PC-3 (cell line): ENCODE measurements at places on chromosomes 4 and X. TPM values are rescaled to one million over a fixed set of nuclear protein-coding genes. Genes with fewer than 3 reads are reported as not detected.
A peak's percentile ranks its signal among the peaks of the same experiment; 100 is the strongest.

- no peak overlapping the region for H3K27ac ChIP-seq
- H3K4me3 ChIP-seq, result no peak overlapping the region
- H3K27me3 ChIP-seq, result no peaks in the 10 kb centered on the region
- peak; percentile 58 for DNase-seq
These were observed 25.5 kb upstream of the RXFP1 start for GRCh38 chr4:158496030-158496741.

GRCh38 chrX:346034-346813 lies 27.6 kb upstream of the GTPBP6 start:
- no peak overlapping the region for H3K4me3 ChIP-seq
- H3K36me3 ChIP-seq, result no peaks in the 10 kb centered on the region
- no peak for DNase-seq
- no peaks in the 10 kb centered on the region for H3K4me1 ChIP-seq
- no peaks in the 10 kb centered on the region for H3K27me3 ChIP-seq

DNA sequence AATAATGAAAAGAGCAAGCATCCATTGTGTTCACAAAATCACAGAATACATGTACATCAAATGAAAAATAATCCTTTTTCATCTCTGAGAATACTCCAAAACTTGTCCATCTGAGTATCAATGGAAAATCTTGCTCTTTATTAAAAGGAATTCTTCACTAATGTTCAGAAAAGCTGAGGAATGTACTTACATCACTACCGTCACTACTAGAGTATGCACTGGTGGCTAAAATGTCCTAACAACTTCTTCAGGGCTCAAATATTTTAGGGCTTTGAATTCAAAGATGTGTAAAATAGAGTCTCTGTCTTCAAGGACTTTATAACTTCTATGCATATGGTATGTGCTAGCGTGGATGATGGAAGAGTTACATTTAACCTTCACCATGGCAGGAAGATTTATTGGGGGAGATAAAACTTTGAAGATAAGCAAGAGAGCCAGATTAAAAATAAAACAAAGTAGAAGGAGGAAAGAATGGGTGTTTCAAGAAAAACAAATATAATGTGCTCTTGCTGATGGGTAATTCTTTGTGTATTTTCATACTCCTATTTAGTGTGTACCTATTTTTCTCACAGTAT lies 55.1 kb downstream of the DMD start:
- no peaks in the 10 kb centered on the region for H3K4me1 ChIP-seq
- no peaks in the 10 kb centered on the region for H3K27me3 ChIP-seq
- no peak overlapping the region for H3K27ac ChIP-seq
- H3K36me3 ChIP-seq, result no peaks in the 10 kb centered on the region

GRCh38 chr4:72448231-72448630 lies 120.8 kb downstream of the ADAMTS3 start:
- peak; percentile 27 for DNase-seq
- no peaks in the 10 kb centered on the region for H3K27me3 ChIP-seq
- H3K36me3 ChIP-seq, result no peaks in the 10 kb centered on the region
- no peak overlapping the region for H3K27ac ChIP-seq

DNA sequence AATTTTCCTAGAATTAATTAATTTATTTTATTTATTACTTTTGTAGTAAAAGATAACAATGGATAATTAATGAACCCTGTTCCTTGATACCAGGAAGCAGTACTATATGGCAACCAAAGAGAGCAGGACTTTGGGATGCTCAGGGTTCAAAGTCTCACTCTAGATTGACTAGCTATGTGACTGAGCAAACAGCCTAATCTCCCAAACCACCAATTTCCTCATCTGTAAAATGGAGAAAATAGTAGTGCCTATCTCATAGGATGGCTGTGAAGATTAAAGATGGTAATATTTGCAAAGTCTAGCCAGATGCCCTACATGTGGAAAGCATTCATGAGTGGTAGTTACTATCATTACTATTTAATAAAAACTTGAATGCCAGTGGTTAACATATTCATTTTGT lies 97.6 kb downstream of the PRDM5 start:
- no peaks in the 10 kb centered on the region for H3K36me3 ChIP-seq
- no peak overlapping the region for H3K27ac ChIP-seq
- no peak for DNase-seq
- H3K4me1 ChIP-seq, result peaks cover 16% of the 10 kb centered on the region

DNA sequence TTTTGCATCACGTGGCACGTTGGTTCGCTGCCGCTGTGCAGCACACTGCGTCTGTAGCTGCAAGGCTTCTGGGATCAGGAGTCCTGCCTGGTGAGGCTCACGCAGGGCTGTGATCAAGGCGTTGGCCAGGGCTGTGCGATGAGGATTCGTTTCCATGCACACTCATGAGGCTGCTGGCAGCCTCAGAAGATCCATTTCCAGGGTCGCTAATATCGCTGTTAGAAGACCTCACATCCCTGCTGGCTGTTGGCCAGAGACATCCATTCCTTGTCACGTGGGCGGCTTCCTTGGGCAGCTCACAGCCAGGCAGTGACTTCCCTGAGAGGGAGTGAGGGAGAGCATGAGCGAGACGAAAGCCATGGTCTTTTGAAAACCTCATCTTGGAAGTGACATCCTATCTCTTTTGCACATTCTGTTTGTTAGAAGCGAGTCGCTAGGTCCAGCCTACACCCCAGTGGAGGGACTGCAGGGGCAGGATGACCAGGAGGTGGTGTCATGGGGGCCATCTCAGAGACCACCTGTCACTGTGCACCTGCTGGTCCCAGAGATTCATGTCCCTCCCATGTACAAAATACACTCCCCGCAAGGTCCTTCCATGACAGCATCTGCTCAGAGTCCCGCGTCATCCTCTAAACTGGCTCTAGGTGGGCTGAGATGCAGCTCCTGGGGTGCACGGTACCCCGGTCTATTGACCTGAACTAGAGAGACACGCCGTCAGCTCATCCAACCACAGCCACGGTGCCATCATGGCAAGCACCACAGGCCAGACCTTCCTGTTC lies 12.2 kb downstream of the RGS12 start:
- no peaks in the 10 kb centered on the region for H3K4me1 ChIP-seq
- H3K27ac ChIP-seq, result no peak overlapping the region
- no peaks in the 10 kb centered on the region for H3K27me3 ChIP-seq

- H3K4me1 ChIP-seq, result peaks cover 14% of the 10 kb centered on the region
- no peak overlapping the region for H3K27ac ChIP-seq
- H3K4me3 ChIP-seq, result no peak overlapping the region
- H3K27me3 ChIP-seq, result peaks cover 43% of the 10 kb centered on the region
- DNase-seq, result no peak
- H3K36me3 ChIP-seq, result no peaks in the 10 kb centered on the region
These were observed 82.3 kb downstream of the FREM3 start for GRCh38 chr4:143617994-143618679.

- H3K27ac ChIP-seq, result no peak overlapping the region
- no peaks in the 10 kb centered on the region for H3K36me3 ChIP-seq
- 0 out of 2 replicates have a peak, but pooled peaks cover 7% of the 10 kb centered on the region for H3K4me1 ChIP-seq
- H3K27me3 ChIP-seq, result no peaks in the 10 kb centered on the region
- no peak overlapping the region for H3K4me3 ChIP-seq
These were observed 13.3 kb upstream of the ARHGEF6 start for GRCh38 chrX:136794080-136794479.

- H3K4me1 ChIP-seq, result 0 out of 2 replicates have a peak, but pooled peaks cover 4% of the 10 kb centered on the region
- H3K4me3 ChIP-seq, result no peak overlapping the region
- no peak for DNase-seq
- no peak overlapping the region for H3K27ac ChIP-seq
- H3K27me3 ChIP-seq, result no peaks in the 10 kb centered on the region
- H3K36me3 ChIP-seq, result no peaks in the 10 kb centered on the region
These were observed 31.3 kb downstream of the CD38 start for GRCh38 chr4:15809466-15809865.

DNA sequence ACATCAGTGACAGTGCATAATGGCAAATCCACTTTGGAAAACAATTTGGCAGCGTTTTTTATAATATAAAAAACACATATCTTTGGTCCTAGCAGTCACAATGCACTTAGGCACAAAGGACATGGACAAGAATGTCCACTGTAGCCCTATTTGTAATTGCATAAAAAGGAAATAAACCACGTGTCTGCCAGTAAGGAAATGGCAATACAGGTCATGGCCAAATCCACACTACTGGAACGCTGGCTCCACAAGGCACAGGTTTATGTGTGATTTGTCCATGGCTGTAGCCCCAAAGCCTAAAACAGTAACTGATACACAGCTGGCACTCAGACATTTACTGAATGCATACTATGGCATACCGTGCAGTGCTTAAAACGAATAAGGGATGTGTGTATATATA lies 69.7 kb downstream of the CD99L2 start:
- H3K4me1 ChIP-seq, result no peaks in the 10 kb centered on the region
- no peaks in the 10 kb centered on the region for H3K27me3 ChIP-seq
- no peak overlapping the region for H3K27ac ChIP-seq
- no peak overlapping the region for H3K4me3 ChIP-seq
- DNase-seq, result no peak

- no peaks in the 10 kb centered on the region for H3K27me3 ChIP-seq
- H3K27ac ChIP-seq, result peak overlapping the region; percentile 50
- peak; percentile 51 for DNase-seq
- no peaks in the 10 kb centered on the region for H3K36me3 ChIP-seq
- H3K4me3 ChIP-seq, result no peak overlapping the region
These were observed 280.5 kb downstream of the FBXW7 start for GRCh38 chr4:152255437-152255836.

DNA sequence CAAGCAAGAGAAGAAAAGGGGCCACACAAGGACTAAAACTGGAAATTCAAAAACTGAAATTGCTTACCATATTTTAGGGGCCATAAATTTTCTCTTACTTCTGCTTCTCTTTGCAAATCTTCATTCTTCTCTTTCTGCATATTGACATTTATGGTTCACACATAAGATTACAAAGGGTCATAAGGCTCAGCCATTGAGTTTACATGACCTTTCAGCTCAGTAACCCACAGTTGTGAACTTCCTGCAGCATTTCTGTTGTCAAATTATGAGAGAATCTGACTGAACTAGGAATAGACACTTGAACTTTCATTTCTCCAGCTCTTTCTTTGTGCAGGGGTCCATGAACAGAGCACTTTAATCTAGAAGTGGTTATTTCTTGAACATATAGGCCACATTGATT lies 434.8 kb upstream of the CT83 start:
- DNase-seq, result no peak
- no peaks in the 10 kb centered on the region for H3K4me1 ChIP-seq
- H3K27ac ChIP-seq, result no peak overlapping the region
- no peak overlapping the region for H3K4me3 ChIP-seq
- H3K36me3 ChIP-seq, result no peaks in the 10 kb centered on the region
- H3K27me3 ChIP-seq, result no peaks in the 10 kb centered on the region

GRCh38 chr4:73860917-73861316 lies 7.8 kb downstream of the PF4V1 start:
- H3K27me3 ChIP-seq, result no peaks in the 10 kb centered on the region
- no peak for DNase-seq
- H3K27ac ChIP-seq, result no peak overlapping the region

- no peaks in the 10 kb centered on the region for H3K36me3 ChIP-seq
- no peaks in the 10 kb centered on the region for H3K4me1 ChIP-seq
- no peaks in the 10 kb centered on the region for H3K27me3 ChIP-seq
- no peak overlapping the region for H3K4me3 ChIP-seq
- peak; percentile 2 for DNase-seq
These were observed 38.3 kb downstream of the SERPINA7 start for GRCh38 chrX:106000203-106000602.

- H3K27me3 ChIP-seq, result peaks cover 19% of the 10 kb centered on the region
- no peak overlapping the region for H3K4me3 ChIP-seq
- no peaks in the 10 kb centered on the region for H3K4me1 ChIP-seq
- peak; percentile 19 for DNase-seq
- no peaks in the 10 kb centered on the region for H3K36me3 ChIP-seq
These were observed 346.4 kb upstream of the FAM241A start for GRCh38 chr4:111798840-111799239.

- H3K27me3 ChIP-seq, result no peaks in the 10 kb centered on the region
- H3K36me3 ChIP-seq, result no peaks in the 10 kb centered on the region
- H3K27ac ChIP-seq, result no peak overlapping the region
- no peak overlapping the region for H3K4me3 ChIP-seq
- DNase-seq, result no peak
These were observed 50.9 kb downstream of the TSC22D3 start for GRCh38 chrX:107724653-107725052.

- no peak overlapping the region for H3K27ac ChIP-seq
- H3K27me3 ChIP-seq, result no peaks in the 10 kb centered on the region
- H3K36me3 ChIP-seq, result peaks cover 26% of the 10 kb centered on the region
These were observed 166.8 kb downstream of the AFAP1 start for GRCh38 chr4:7772711-7773385.

DNA sequence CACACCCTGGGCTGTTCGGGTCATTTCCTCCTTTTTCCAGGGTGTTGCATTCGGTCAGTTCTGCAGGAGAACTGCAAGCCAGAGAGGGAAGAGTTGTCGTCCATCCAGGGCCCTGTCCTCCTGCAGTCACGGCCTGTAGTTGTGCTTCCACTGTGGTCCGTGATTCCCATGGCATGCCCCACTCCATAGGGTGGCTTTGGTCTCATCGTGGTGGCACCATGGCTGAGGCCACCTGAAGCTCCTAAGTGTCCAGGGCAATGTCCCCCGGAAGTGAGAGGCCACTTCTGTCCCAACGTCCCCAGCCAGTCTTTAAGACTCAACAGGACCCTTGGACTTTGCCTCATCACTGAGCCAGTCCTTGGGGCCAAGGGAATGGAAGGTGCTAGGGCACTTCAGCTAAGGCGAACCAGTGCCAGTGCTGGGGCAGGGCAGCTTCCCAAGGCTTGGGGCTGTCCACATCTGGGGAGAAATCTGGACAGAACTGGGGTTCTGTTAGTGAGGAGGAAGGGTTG lies 83.7 kb downstream of the HTRA3 start:
- no peaks in the 10 kb centered on the region for H3K36me3 ChIP-seq
- 0 out of 2 replicates have a peak, but pooled peaks cover 6% of the 10 kb centered on the region for H3K4me1 ChIP-seq
- H3K27ac ChIP-seq, result no peak overlapping the region
- H3K27me3 ChIP-seq, result no peaks in the 10 kb centered on the region
- no peak for DNase-seq

GRCh38 chr4:105122350-105122749 lies 24.3 kb upstream of the TET2 start:
- H3K27me3 ChIP-seq, result no peaks in the 10 kb centered on the region
- H3K4me1 ChIP-seq, result 0 out of 2 replicates have a peak, but pooled peaks cover 3% of the 10 kb centered on the region
- H3K4me3 ChIP-seq, result no peak overlapping the region
- no peaks in the 10 kb centered on the region for H3K36me3 ChIP-seq
- DNase-seq, result peak; percentile 56
- no peak overlapping the region for H3K27ac ChIP-seq

Gene RBM46
- not detected in 2 replicates for total RNA-seq

Gene SOD3
- 10.7 and 16.4 TPM in 2 replicates for total RNA-seq

Gene BEND2
- total RNA-seq, result not detected in 2 replicates

Gene F8A1
- total RNA-seq, result 13.6 and 16.8 TPM in 2 replicates

Gene GLRB
- 2.8 and 4.1 TPM in 2 replicates for total RNA-seq

Gene JCHAIN
- total RNA-seq, result not detected in 2 replicates

Gene GRXCR1
- total RNA-seq, result not detected in 2 replicates

Gene TENM3
- 0.87 and 5.4 TPM in 2 replicates for total RNA-seq

Gene ING2
- total RNA-seq, result 12.4 and 17.3 TPM in 2 replicates
